ENCODE measurements at places on chromosomes 2 and 18.

DNA sequence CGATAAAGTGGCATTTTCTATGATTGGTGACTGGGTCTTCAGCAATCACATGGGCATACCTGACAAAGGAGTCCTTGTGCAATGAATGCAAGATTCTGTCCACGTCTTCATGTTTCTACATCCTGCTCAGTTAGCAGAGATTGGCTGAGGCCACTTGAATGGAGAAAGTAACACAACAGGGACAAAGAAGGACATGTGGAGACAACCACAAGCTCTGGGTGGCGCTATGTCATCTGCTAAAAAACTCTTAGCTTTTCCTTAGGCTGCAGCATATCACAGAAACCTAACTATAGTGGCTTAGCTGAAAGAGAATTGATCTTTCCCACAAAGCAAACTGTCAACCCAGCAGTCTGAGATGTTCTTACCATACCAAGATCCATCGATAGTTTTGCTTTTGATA is 1109.7 kb downstream of the SOCS6 start:
- no peak for DNase-seq

DNA sequence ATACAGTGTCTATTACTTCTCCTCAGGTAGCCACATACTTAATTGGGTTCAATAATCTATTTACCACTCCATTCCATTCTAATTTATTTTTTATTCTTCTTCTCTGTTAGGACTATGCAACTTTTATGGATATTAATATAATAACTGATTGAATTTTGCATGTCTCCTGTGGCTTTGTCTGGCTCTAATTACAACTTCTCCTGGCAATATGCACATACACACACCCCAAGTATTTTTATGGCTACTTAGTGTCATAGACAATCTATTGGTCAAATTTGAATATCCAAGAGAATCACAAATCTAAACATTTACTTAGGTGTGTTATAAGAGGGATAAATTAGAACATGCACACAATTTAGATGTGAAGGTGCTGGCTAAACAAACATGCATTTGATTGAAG is 73.1 kb downstream of the BOD1L2 start:
- no peak for DNase-seq

GRCh38 chr2:28399289-28399688 is 6.6 kb downstream of the FOSL2 start:
- DNase-seq: no peak

- DNase-seq: no peak
Measured at GRCh38 chr2:102392942-102393341, 30.0 kb upstream of the IL18RAP start.

DNA sequence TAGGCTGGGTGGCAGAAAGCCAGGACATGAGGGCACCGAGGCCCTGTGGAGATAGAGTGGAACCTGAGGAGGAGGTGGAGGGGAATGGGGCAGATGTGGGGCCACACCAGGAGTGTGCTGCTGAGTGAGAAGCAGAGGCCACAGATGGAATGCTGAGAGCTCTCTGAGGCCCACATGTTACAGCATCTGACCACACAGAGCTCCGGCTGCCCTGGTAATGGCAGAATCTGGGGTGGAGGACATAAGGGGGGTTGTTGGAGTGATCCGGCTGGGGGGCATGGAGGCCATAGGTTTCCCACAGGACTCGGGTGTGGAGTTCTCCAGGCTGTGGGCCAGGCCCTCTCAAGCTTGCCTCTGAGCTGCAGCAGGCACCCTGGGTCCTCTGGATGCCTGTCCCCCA is 3.8 kb downstream of the MZT2B start:
- no peak for DNase-seq

DNA sequence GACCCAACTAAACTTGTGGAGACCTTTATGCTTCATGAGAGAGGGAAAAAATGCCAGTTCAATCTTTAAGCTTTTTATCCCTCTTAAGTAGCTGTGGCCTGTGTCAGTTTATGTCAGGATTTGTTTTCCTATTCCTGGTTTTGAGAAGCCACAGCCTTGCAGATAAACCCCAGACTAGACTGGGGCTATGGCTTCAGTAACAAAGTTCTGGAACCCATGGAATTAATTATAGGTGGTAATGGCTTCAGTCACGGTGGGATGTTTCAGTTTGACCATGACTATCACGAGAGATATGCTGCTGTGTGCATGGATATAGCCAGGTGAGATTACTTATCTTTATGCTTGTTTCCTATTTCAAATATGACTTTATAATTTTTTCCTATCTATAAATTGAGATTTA is 134.8 kb downstream of the RAPGEF4 start:
- DNase-seq: no peak

DNA sequence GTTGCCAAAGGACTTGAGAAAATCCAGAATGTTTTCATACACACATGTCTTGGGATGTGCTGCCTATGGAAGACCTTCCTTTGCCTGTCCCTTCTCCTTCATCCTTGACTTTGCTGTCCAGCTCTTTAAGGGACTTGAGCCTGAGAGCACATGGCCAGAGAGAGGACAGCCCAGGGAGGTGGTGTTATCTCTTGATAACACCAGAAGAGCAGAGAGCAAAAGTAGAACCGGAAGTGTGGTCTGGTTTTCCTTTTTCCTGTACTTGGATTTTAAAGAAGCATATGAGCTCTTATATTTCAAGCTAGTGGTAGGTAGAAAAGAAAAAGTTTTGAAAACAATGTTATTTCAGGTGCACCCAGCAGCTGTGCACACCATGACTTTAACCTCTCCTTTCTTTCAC is 94.1 kb upstream of the ZNF532 start:
- no peak for DNase-seq

GRCh38 chr2:112832841-112833638 is 3.5 kb downstream of the IL1B start:
- DNase-seq: no peak

GRCh38 chr2:215431778-215432758 is 3.8 kb downstream of the FN1 start:
- DNase-seq: no peak

DNA sequence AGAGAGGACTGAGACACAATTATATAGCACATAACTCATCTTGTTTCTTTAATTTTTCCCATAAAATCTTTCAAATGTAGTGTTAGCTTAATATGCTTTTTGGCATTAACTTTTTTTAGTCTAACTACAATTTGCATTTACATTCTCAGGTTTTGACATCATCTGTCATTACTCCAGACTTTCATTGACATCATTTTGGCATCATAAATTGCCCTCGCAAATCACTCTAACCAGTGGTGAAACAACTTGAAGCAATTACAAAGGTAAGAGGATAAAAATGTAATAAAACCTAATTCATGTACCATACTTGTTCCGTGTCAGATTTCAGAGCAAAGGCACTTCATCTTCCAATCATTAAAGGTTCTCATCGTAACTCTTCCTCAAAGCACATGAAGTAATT is 41.4 kb downstream of the RFX8 start:
- DNase-seq: no peak

DNA sequence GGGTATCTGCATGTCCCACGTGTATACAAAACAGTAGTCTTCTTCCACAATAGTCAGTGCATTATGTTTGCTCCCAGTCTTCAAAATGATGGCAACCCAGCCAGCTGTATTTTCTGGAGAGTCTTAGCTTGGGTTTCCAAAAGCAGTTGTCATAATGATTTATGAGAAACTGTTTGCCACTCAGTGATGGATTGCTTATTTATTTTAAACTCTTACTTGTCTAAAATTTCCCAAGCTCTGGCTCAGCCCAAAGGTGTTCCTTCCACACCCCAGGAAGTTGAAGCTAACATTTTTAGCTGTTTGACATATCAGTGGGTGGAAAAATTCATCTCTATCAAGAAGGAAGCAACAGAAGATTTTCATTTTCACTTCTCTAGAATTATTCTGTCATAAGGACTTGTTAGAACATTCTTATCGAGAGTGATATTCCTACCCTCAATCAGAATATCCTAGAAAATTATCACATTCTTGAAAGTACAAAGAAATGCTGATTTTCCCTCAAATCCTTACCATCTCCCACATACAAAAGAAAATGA is 78.8 kb downstream of the ASAP2 start:
- DNase-seq: no peak

- no peak for DNase-seq
Measured at GRCh38 chr2:161954103-161954502, 119.9 kb downstream of the DPP4 start.

Data from T47D (cell line).